ENCODE measurements at places on chromosomes 6 and 20.

DNA sequence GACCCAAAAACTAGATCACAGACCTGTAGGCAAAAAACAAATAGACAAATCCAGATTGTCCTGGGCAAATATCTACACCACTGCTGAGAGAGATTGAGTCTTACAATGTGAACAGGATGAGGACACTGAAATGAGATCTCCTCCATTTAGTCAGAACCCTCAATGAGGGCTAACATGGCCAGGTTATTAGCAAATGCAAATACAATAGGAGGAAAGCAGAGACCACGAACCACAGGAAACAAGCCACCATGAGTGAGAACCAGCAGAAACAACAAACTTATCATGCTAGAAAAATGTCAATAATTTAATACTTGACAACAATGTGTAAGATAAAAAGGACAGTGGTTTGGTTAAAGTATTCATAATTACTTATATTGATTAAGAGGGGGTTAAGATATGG is 162.8 kb downstream of the SYNE1 start:
- DNase-seq, result no peak

GRCh38 chr20:50861012-50861411 is 66.2 kb downstream of the BCAS4 start:
- DNase-seq, result no peak

DNA sequence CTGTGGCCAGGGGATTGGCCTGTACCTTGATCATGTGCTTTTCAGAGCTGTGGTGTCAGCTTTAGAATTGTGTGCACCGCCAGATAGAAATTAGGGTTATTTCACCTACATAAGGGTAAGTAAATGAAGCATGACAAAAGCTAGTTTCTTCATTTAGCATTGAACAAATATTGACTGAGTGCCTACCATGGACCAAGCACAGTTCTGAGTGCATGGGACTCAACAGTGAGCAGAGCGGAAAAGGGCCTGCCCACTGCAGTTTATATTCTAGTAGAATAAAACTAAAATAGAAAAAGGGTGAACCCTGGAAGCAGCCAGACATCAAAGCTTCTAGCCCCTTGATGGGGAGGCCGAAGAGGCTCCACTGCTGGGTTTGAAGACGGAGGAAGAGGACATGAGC is 25.6 kb downstream of the ECT2L start:
- DNase-seq, result no peak

DNA sequence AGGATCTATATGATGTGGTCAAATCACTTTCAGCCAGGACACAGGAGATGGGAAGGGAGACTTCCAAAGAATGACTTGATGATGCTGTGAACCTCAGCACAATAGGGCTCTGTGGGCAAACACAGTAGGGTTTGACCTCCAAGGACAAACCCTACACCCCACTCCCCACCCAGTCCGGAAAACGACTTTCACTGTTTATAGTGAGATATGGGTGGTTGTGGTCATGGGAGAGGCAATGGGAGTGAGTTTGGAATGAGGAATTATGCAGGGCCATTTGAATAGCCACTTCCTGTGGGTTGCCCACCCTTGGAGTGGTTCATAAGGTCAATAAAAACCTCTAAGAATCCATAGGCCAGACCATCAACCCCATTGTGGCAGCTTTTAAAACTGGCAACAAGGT is 38.4 kb upstream of the PRND start:
- no peak for DNase-seq

DNA sequence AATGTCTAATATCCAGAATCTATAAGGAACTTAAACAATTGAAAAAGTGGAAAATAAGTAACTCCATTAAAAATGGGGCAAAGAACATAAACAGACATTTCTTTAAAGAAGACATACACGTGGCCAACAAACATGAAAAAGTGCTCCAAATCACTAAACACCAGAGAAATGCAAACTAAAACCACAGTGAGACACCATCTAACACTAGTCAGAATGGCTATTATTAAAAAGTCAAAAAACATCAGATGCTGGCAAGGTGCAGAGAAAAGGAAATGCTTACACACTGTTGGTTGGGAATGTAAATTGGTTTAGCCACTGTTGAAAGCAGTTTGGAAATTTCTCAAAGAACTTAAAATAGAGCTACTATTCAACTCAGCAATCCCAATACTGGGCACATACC is 169.2 kb upstream of the MANEA start:
- DNase-seq, result no peak
